Fibroblast of skin of scalp (primary cell): ENCODE measurements at places on chromosomes 3 and 15.

DNA sequence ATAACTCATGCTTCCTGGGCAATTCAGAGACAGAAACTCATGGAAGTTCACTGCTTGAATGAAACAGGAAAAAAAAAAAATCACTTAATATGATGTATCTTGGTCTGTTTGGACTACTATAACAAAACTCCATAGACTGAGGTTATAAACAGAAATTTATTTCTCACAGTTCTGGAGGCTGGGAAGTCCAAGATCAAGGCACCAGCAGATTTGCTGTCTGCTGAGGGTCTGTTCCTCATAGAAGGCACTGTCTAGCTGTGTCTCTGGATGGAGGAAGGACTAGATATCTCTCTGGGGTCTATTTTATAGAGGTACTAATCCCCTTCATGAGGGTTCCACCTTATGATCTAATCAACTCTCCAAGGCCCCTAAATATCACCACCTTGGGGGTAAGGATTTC, 119.3 kb downstream of the IGF2BP2 start:
- no peak for DNase-seq

- peak; percentile 57 for DNase-seq
Measured at GRCh38 chr3:59240666-59241255, 190.9 kb upstream of the CFAP20DC start.

- DNase-seq = peak; percentile 91
Measured at GRCh38 chr3:147421184-147421912, 12.2 kb downstream of the ZIC1 start.

DNA sequence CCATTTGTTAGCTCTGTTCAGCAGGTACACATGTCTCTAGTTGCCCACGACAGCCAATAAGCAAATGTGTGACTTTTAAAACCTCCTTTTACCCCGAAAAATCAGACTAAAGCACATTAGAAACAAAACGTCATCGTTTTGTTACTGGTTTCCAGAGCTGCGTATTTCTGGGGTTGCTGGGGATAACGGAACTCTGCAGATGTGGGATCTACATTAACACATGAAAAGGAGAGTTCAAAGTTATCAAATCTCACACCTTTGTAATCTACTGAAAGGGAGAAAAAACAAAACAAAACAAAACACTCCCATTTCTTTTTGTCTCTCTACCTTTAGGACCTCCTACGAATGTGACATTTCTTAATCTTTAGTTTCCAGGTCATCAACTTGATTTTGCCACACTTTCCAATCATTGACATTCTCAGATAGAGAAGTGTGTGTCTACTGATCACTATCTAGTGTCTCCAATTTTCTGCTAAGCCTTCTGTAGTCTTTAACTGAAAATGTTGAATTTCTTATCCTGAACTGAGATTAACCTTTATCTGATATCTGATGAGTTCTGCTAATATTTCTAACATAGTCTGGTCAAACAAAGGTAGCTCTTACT, 93.0 kb upstream of the TSPAN3 start:
- no peak for DNase-seq

- no peak for DNase-seq
Measured at GRCh38 chr15:88538972-88539371, 7.5 kb downstream of the DET1 start.

DNA sequence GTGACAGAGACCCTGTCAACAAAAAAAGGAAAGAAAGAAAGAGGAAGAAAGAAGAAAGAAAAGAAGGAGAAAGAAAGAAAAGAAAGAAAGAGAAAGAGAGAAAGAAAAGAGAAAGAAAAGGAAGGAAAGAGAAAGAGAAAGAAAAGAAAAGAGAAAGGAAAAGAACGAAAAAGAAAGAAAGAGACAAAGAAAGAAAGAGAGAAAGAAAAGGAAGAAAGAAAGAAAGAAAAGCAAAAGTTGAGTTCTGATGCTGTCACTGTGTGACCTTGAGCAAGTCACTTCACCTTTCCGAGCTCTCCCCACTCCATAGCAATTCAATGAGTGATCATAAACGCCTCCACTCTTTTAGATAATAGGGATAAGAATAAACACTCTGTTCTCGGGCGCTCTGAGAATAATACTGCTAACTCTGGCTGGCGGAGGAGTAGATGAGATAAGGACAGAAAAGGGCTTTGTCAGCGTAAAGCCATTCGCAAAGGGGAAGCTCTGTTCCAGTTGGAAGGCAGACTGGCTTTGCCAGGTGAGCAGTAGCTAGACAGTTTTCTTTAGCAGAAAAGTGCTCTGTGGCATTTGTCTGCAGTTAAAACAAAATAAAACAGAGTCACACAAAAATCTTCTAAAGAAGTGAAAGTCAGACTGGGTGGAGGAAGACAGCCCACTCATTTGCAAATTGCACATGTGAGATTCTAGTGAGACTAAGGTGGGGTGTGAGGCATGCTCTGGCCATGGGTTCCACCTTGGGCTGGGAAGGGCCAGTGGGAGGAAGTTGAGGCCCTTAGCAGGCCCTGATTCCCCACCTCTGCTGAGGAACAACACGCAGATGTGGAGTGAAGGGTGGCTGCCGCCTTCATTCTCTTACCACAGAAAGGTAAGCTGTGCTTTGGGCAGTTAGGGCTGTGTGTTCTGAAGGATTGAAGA, 9.6 kb upstream of the FLNB start:
- DNase-seq = no peak

GRCh38 chr15:25674913-25675312, 188.2 kb downstream of the ATP10A start:
- DNase-seq = no peak

GRCh38 chr15:46080016-46080415, 445.2 kb downstream of the SQOR start:
- DNase-seq = no peak
